ENCODE measurements at places on chromosomes 2 and 18.

DNA sequence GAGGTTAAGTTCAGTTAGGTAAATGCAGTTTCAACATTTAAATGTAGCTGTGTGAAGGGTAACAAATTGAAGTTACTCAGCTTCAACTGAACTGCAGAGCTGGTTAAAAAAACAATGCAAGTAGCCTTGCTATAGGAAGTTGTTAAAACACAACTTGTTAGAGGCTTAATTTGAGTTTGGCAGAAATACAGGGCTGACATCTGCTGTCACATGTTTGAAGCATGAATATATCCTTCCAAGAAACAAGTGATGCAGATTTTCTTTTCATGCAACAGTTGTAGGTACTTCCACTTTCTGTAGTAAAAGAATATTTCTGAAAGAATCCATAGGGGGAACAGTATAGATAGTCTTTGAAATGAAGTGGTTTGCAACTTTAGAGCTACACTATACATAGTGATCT, 208.7 kb upstream of the RASGRP3 start:
- DNase-seq, result no peak

GRCh38 chr2:191687867-191688266, 9.9 kb downstream of the NABP1 start:
- DNase-seq, result no peak

- no peak for DNase-seq
Observed at GRCh38 chr2:98861601-98862000, 74.4 kb downstream of the CRACDL start.

- DNase-seq, result no peak
Observed at GRCh38 chr18:31450409-31450808, 2.9 kb downstream of the DSG3 start.

- DNase-seq, result no peak
Observed at GRCh38 chr2:10410001-10410822, 37.9 kb downstream of the ODC1 start.

DNA sequence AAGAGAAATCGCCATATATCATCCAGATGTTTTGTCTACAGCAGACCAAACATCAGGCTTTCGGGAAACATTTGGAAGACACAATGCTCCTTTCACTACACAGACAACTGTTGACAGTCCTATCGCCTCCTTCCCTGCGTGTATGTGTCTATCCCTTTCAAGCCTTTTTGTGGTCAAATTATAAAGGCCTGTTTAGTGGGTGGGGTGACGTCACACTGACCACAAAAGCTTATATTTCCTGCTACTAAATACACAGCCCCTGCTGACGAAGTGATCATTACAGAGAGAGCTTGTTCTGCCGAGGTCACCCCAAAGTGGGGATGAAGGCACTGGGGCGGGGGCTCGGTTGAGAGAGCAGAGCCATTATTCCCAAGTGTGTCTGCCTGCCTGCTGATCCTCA, 302.7 kb upstream of the TNP1 start:
- DNase-seq, result peak; percentile 45

DNA sequence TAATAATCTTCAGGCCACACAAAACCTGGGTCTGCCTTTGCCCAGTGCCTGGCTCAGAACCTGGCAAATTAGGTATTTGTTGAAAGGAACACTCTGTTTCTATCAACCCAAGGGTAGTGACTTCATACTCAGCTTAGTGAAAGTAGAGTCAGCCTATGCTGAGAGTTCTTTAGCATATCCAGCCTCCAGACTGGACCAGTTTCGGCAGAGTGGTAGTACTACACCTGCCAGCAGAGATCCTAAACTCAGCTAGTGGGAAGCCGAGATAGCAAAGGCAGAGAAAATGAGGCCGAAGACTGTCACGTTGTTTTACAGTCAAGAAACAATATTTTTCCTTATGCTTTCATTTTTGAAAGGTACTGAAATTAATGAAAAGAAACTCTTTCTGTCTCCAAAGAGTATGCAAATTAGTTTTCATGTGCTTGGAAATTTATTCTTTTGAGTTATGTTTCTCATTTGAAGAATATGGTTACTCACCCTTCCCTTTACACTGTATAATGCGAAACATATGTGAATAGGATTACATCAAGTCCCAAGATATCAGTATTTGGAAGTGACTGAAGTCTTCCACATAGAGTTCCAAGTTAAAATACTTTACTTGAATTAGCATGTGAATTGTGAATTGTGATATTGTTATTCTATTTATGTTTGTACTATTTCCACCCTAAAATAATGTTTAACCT, 52.2 kb upstream of the UGP2 start:
- no peak for DNase-seq

- no peak for DNase-seq
Observed at GRCh38 chr2:207279520-207279919, 113.8 kb upstream of the KLF7 start.

- no peak for DNase-seq
Observed at GRCh38 chr2:125456693-125457363, 1199.1 kb upstream of the GYPC start.

- no peak for DNase-seq
Observed at GRCh38 chr2:104091894-104092293, 762.0 kb upstream of the POU3F3 start.

DNA sequence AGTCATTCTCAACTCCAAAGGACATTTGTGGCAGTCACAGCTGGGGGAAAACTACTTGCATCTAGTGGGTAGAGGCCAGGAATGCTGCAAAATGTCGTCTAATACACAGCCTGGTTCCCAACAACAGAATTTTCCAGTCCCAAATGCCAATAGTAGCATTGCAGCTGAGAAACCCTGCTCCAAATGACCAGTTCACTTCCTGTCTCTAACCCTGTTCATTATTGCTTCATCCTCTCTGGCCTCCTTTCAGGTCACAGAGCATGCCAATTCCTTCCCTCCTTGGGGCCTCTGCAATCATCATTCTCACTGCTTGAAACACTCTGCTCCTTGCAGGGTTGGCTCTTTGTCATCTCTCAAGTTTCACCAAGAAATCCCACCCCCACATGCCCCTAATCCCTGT, 139.1 kb downstream of the IRS1 start:
- DNase-seq, result no peak

- no peak for DNase-seq
Observed at GRCh38 chr2:80496775-80497174, 192.2 kb upstream of the LRRTM1 start.

DNA sequence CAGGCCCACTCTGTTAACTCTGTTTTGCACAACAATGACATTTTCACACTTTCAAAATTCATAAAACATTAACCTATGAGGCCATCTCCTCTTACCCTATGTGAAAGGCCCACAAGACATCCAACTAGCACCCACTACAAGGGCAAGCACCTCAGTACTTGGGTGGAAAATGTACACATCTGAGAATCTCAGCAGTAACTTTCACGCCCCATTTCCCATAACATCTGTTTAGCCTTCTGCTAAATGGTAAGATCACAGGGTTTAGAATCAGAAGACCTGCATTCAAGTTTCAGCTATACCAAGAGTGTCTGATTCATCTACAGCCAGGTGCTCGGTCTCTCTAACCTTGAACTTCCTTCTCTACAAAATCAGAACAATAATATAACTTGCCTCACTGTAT, 89.2 kb downstream of the SP100 start:
- no peak for DNase-seq

DNA sequence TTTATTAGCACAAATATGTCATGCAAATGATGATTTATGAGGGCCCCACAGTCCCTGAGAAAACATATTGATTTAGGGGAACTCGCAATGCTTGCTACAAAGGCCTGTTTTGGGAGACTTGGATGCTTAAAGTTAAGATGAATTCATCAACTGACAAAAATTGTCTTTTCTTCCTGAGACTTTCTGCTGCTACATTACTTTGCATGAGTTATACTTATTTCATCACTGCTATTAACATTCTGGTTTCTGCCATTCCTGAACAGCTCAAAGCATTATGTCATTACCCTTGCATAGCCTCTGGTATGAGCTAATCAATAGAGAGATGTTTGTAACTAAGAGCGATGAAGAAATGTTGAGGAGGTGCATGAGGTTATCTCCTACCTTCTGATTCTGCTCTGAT, 74.4 kb downstream of the SOX11 start:
- no peak for DNase-seq

DNA sequence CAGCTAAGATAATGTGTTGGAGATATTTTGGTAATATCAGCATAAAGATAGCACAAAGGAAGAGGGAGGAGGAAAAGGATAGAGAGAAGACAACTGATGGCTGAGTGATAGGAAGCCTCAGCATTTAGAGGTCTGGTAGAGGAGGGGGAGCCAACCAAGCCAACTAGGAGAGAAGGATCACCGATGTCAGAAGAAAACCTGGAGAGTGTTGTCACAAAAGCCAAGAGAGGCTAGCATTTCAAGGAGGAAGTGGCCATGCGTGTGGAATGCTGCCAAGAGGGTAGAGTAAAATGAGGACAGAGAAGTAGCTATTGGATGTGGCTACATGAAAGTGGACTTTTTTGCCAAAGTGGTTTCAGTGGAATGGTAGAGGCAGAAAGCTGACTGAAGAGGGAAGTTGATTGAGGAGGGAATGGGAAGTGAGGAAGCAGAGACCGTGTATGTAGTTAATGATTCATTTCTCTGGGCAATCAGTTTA, 34.3 kb downstream of the LCLAT1 start:
- no peak for DNase-seq

- DNase-seq, result no peak
Observed at GRCh38 chr2:104606056-104606455, 247.9 kb upstream of the POU3F3 start.

DNA sequence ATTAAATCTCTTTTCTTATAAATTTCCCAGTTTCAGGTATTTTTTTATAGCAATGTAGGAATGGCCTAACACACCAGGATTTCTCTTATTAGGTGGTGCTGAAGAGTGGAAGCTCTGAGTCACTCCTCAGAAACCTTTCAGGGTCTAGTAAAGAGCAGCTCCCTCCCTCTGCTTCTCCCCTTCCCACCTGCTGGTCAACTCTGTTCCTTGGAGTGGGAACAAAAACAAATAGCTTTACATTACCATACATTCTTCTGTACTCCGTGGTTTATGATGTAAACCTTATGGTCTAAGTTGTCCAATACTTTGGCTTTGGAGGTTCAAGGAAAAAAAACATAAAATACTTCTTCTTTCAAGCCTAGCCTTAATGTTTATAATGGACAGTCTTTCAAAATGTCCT, 2.7 kb upstream of the IL1R1 start:
- DNase-seq, result no peak

DNA sequence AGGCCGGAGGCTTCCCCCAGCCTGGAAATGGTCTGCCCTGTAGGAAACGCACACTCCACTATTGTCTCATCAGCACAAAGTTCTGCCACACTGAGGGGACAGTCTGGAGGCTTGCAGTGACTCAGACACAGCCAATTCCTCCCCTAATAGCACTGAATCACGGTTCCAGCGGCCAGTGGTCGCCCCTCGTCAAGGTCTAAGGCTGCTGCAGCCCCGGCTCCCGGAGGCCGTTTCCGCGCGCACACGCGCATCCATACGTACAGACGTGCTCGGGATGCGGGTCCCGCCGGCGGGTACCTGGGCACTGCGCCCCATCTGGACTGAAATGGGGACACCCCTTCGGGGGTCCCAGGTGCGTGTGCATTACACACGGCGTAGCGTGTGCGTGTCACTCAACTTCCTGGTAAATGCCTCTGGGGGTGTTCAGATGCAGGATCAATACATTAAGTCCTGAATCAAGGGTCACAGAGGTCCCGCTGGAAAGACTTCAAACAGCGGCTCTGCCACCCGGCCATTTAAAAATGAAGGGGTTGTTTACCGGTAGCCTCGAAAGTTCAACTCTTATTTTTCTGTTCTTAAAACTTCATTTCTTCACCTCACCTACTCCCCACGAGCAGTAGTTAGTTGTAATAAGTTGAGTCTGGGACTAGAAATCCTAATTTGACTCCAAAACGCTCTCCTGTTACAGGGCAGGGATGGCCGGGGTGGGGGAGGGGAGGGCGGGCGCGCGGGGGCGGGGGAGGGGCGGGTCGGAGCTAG, 572 bp upstream of the ZNF516 start:
- no peak for DNase-seq

GRCh38 chr2:29207352-29208148, 92.3 kb downstream of the CLIP4 start:
- DNase-seq, result no peak

Measured in kidney (tissue), 22 donors.